Activated CD4-positive, alpha-beta T cell treated with anti-CD3 and anti-CD28 coated beads, Interleukin-2, amount 10 ng/mL, durations not matched to agents 24 days and 14 days (primary cell): ENCODE measurements at places on chromosomes 3 and 15.

DNA sequence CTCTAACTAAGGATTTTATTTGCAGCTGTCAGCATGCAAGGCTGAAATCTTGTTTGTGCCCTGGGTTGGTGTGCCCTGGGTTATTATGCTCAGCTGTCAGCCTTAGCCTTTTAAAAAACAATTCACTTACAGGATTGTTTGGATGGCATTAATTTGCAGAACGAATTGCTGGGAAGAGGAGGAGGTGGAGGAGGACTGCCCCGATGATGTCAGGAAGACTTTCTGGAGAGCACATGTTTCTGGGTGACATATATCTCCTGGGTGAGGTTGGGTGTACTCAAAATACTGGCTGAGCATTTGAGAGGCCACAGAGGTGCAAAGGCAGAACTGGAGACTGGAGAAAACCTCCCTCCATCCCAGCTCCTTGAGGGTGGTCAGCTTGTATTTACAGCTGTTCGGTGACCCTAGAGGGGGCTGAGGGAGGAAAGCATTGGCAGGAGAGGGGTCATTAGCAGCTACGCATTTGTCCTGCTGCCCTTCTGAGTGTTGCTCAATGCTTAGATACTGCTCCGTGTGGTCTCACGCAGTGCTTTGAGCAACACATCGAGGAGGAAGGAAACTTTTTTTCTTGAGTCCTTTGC, 59.8 kb upstream of the PSMD6 start:
- H3K4me1 ChIP-seq, result no peaks in the 10 kb centered on the region
- DNase-seq, result no peak
- H3K27ac ChIP-seq, result no peak overlapping the region
- no peaks in the 10 kb centered on the region for H3K36me3 ChIP-seq
- peaks cover 2% of the 10 kb centered on the region for H3K27me3 ChIP-seq

DNA sequence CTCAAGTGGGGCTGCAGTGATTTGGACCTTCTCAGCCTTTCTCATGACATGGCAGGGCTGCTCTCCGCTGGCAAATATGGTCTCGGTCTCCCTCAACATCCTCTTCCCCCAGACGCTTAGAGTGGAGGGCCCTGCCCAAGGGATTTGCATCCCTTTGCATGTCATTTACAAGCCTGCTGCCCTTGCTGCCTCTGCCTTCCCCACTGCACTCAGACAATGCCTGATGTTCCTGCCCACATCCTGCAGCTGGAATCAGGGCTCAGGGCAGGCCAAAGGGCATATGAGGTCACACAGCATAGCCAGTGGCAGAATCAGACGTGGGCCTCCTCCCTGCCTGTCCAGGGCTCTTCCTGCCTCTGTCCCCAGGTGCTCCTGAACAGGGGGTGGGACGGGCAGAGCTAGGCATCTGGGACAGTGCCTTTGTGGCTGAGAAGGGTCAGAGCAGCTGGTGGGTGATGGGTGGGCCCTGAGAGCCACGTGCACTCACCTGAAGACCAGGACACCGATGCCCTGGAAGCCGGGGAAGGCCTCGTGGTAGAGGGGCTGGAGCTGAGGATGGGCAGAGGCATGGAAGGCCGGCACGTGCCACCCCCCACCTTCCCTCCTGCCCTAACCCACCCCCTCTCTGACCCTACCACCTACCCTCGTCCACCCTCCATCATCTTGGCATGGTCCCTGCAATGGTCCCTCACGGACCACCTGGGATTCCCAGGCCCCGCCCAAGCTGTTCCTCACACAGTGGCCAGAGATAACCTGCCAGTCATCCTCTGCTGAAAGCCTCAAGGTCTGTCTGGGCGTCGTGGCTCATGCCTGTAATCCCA, 27.4 kb upstream of the GOLGA6C start:
- H3K27ac ChIP-seq, result no peak overlapping the region
- no peaks in the 10 kb centered on the region for H3K4me1 ChIP-seq
- no peak overlapping the region for H3K4me3 ChIP-seq
- H3K36me3 ChIP-seq, result no peaks in the 10 kb centered on the region
- DNase-seq, result no peak
- peaks cover 9% of the 10 kb centered on the region for H3K27me3 ChIP-seq

GRCh38 chr15:81532001-81532400, 158.0 kb upstream of the TMC3 start:
- H3K36me3 ChIP-seq, result no peaks in the 10 kb centered on the region
- no peaks in the 10 kb centered on the region for H3K4me1 ChIP-seq
- H3K27ac ChIP-seq, result no peak overlapping the region

GRCh38 chr3:128922804-128923459, 43.5 kb downstream of the ACAD9 start:
- peaks cover 25% of the 10 kb centered on the region for H3K4me1 ChIP-seq
- peak; percentile 85 for DNase-seq
- peak overlapping the region; percentile 79 for H3K27ac ChIP-seq
- peak overlapping the region; percentile 74 for H3K4me3 ChIP-seq
- H3K36me3 ChIP-seq, result peaks cover 61% of the 10 kb centered on the region

DNA sequence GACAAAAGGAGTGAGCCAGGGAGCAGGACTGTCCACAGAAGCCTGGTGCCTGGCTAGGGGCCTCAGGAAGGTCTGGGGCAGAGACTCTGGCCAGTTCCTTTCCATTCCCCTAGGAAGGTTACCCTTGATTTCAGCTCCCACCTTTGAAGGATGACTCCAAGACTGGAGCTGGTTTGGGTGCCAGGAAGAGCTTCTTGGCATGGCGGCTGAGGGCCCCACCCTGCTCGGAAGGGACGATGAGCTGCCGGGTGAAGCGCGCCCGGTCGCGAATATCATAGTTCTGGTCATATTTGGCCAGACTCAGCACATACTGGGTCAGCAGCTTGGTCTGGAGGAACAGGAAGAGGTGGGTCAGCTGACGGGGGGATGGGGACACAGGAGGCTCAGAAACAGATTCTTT, 19.4 kb upstream of the CPEB1 start:
- no peak overlapping the region for H3K4me3 ChIP-seq
- no peaks in the 10 kb centered on the region for H3K27me3 ChIP-seq
- no peaks in the 10 kb centered on the region for H3K4me1 ChIP-seq
- no peak overlapping the region for H3K27ac ChIP-seq
- H3K36me3 ChIP-seq, result no peaks in the 10 kb centered on the region
- DNase-seq, result no peak
